GM12892 (cell line): ENCODE measurements at places on chromosomes 4 and X.

GRCh38 chr4:134952775-134953174, 751.2 kb upstream of the PABPC4L start:
- DNase-seq, result no peak

DNA sequence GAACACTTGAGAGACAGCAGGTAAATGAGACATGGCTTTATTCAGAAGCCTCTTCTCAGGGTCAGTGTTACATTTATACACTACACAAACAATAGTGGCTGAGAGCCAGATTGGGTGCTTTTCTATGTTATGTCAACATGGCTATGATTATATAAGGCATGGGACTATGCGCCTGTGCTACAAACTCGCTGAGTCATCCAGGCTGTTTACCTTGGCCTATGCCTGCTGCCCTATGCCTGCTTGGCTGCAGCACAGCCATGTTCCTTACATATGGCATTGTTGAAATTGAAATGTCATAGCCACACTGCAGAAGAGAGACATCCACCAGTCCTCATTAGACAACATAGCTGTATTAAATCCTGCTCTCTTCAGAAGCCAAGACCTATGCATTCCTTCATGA, 236.3 kb upstream of the NWD2 start:
- DNase-seq, result no peak

- no peak for DNase-seq
Measured at GRCh38 chr4:141427726-141428296, 207.1 kb downstream of the ZNF330 start.

DNA sequence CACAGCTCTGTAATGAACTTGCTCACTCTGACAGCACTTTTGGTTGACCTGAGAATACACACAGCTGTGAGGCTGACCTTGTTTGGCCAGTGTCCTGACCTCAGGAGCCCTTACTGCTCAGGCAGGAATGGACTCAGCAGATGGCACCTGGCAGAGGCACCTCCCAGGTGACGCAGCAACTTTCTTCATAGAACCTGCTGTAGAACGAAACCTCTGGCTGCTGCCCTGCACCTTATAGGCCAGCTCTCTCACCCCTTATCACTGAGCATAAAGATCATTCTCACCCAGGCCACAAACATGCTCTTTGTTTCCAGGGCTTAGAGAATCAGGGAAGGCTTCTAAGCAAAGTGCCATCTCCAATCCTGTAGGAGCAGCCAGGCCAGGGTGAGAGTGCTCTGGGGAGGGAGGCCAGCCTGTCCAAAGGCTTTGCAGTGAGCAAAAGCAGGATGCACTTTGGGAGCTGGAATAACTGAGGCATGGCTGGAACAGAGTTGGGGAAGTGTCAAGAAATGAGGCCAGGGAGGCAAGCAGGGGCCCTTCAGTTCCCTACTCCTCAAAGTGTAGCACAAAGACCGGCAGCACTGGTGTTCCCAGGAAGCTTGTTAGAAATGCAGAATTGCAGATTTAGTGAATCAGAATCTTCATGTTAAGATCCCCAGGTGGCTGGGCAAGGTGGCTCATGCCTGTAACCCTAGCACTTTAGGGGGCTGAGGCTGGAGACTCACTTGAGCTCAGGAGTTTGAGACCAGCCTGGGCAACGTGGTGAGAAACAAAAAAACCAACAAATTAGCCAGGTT, 13.3 kb upstream of the CENPU start:
- DNase-seq, result no peak

DNA sequence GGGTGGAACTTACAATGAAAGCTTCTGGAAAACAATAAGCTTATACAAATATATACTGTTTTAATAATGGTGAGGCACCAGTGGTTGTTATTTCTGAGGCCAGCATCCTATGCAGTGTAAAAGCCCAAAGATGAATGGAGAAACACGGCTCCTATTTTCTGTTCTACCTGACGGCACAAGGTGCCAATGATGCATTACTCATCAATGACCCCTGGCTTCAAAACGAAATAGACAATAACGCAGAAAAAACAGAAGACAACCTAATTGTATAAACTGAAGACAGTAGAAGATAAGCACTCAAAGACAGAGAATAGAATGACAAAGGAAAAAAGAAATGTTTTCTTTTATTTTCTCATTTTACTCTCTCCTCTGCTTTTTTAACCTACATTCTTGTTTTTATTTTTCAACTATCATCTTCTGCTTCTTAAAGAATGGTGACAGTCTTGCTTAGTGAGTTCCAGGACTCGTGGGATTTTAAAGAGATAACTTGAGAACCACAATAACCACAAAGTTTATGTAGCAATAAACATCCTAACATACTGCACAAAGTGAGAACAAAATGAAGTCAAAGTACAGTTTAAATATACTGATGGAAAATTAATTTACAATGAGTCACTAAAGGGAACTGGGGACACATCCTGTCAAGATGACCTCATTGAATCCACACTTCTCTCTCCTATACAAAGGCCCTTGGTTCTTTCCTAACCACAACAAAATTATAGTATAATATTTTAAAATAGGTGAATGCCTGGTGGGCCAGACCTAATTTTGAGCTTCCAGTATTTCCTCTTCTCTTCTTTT, 169.8 kb downstream of the BTC start:
- no peak for DNase-seq

DNA sequence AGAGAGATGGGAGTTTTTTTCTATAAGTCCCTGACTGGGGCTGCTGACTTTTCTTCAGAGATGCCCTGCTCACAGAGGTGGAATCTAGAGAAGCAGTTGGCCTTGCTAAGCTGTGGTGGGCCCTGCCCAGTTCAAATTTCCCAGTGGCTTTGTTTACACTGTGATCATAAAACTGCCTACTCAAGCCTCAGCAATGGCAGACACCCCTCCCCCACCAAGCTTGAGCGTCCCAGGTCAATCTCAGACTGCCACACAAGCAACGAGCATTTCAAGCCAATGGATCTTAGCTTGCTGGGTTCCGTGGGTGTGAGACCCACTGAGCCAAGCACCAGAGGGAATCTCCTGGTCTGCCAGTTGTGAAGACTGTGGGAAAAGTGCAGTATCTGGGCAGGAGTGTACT, 199.8 kb upstream of the WDFY3 start:
- no peak for DNase-seq

- DNase-seq, result no peak
Measured at GRCh38 chr4:1776521-1777161, 16.5 kb upstream of the FGFR3 start.

DNA sequence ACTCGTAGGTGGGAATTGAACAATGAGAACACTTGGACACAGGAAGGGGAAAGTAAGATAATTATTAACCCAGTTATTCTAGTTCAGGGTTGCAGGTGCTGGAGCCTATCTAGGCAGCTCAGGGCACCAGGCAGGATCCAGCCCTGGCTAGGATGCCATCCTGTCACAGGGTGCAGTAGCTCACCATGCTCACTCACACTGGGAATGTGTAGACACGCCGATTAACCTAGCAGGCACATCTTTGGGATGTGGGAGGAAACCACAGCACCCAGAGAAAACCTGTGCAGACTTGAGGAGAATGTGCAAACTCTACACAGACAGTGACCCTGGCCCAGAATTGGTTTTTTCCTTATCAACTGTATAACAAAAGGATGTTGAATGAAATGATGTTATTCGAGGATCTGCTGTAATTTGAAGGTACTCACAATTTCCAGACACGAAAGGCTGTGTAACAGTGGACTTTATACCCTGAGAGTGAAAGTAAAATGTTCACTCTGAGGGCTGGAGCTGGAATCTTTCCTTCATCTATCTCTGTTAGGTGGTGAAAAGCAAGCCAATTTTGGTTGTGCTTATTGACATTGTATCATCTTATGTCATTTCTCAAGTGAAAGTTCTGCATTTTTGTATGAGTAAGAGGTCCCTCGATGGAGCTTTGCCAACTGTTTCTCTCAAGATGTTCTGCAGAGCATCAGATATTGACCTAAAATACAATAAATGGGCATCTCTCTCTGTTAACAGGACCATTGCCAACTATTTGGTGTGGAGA, 78.8 kb downstream of the PHEX start:
- no peak for DNase-seq
